ENCODE measurements at places on chromosomes 2 and 18. TPM values are rescaled to one million over a fixed set of nuclear protein-coding genes. Genes with fewer than 3 reads are reported as not detected.

- DNase-seq = no peak
These were observed 42.3 kb upstream of the PTPRM start for GRCh38 chr18:7524786-7525185.

DNA sequence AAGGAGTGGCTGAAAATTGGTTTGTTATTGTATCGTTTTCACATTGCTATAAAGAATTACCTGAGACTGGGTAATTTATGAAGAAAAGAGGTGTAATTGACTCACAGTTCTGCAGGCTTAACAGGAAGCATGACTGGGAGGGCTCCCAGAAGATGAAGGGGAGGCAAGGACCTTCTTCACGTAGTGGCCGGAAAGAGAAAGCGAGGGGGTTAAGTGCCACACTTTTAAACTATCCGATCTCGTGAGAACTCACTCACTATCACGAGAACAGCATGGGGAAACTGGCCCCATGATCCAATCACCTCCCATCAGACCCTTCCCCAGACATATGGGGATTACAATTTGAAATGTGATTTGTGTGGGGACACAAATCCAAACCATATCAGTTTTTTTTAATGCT, 81.6 kb downstream of the FBXO15 start:
- peak; percentile 25 for DNase-seq

DNA sequence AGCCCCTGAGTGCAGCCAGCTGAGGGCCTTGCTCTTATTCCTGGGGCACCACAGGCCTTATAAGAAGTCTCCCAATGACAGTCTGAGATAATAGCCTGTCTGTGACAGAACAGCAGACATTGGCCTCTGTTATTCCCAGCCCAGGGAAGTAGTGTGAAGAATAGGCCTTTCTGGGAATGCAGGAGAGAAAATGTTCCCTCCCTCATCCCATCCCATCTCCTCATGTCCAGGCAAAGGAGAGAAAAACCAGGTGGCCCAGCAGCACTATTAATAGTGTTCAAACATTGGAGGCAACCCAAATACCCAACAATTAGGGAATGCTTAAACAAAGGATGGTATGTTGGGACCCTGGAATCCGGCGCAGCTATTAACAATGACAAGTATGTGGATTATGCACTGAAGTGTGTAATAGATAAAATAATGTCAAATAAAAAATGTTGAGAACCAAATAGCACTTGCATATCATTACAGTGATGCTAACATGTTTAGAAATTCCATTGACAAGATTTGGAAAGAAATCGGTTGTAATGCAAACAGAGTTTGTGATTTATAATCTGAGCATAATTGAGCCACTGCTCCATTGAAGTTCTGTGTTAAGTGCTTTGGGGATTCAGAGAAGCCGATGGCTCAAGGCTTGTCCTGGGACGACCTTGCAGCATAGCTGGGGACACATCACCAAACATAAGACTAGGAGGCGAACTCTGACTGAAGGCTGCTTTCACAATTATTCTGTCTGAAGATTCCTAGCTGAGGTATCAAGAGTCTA, 69.3 kb downstream of the LBH start:
- no peak for DNase-seq

DNA sequence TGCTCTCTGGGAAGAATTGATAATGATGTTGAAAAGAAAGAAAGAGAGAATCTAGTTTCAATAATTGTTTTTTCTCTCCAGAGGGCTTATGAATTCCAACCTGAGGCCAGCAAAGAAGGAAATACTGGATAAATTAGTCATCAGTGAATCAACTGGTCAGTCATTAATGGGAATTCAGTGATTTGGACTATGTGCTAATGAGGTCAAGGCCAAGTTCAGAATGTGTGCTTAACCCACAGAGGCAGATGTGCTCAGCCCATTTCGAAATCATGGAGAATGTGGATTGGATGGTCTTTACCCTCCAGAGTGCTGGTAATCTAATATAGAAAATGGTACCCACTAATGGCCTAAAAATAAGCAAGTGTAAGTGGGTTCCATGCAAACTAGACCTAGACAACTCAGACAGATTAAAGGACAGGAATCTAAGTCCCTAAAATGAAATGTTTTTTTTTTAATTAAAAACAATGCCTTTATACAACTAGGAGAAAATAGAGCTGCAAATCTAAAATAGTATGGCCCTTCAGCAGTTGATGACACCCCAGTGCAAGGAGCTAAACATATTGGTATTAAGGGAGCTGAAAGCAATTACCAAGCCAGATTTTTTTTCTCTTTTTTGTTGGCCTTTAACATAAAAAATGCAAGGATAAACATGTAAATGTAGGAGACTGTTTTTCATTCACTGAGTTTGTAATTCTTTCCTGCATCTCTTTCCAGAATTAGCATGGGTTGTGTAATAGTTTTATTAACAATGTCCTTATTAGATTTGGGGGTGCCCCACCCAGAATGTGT, 296.9 kb downstream of the SATB2 start:
- DNase-seq = no peak

CTLA4 gene
- 45.6 TPM for total RNA-seq

DNA sequence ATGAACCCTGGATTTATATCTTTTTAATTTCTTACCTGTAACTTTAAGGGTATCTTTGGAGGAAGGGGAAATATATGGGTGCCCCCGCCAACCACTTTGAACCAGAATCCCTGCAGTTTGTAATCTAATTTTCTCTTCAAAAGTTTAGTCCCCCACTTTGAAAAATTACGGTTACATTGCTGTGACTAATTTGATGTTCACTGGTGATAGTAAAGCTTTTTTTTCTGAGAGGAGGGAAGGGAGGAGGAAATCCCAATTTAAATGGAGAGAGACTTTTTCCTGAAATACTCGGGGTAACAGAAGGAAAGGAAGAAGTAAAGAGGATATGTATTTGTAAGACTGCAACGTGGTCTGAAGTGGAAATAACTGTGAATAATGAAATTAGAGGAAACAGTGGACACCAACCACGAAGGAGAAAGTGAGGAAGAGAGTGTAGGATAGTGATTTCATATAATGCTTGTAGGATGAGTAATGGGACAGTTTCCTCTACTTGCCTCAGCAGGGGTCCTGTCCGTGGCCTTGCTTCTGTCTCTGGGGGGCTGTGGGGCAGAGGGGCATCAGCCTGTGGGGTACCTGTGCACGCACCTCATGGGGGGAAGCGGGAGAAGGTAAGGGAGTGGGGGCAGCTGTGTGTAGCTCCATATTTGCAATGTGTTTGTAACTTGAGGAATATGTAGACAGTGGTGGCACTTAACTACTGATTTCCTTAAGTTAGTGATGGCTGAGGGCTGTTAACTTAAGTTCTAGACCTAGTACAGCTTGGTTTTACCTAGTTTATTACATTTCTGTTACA, 161.1 kb downstream of the LTBP1 start:
- DNase-seq = no peak

IL18R1 gene
- 21.8 TPM for total RNA-seq

GRCh38 chr2:180010701-180011100, 3.6 kb upstream of the CWC22 start:
- no peak for DNase-seq

Measured in activated naive CD8-positive, alpha-beta T cell treated with anti-CD3 and anti-CD28 coated beads for 36 hours (primary cell).